Left ventricle myocardium superior (tissue), 1 donor: ENCODE measurements at places on chromosomes 1 and 21. TPM values are rescaled to one million over a fixed set of nuclear protein-coding genes. Genes with fewer than 3 reads are reported as not detected.

SPATA6 gene
- 11.2 TPM for total RNA-seq

DCST1 gene
- total RNA-seq: not detected

AGT gene
- total RNA-seq: 54.9 TPM

CLDN19 gene
- not detected for total RNA-seq

CYP4A22 gene
- total RNA-seq: not detected
